Adrenal gland (tissue), 19 donors: ENCODE measurements at places on chromosomes 5 and 9. TPM values are rescaled to one million over a fixed set of nuclear protein-coding genes. Genes with fewer than 3 reads are reported as not detected.

The PCDHA1 gene
- 0.14 TPM for total RNA-seq

The GKAP1 gene
- total RNA-seq = 8.3 TPM

The CARTPT gene
- total RNA-seq = 1.8 TPM

- no peak for DNase-seq
- H3K27me3 ChIP-seq = no peaks in the 10 kb centered on the region
- H3K4me3 ChIP-seq = no peak overlapping the region
- H3K27ac ChIP-seq = peak overlapping the region; percentile 17
- no peaks in the 10 kb centered on the region for H3K36me3 ChIP-seq
Measured at GRCh38 chr5:173941758-173942401, 47.1 kb upstream of the C5orf47 start.

DNA sequence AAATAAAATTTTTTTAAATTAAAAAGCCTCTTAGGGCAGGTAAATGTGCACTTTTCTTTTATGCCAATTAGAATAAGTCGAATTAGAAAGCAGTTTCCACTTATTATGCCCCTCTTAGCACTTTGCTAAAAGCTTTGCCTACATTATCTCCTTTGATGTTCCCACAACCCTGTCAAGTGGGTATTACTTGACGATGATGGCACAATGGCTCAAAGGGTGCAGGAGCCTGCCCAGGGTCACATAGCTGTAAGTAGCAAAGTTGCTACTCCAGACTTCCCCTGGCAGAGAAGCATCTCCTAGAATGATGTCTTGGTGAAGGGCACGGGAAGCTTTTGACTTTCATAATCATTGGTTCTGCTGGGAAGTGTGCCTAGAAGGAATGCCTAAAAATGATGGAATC, 18.4 kb upstream of the IQGAP2 start:
- no peaks in the 10 kb centered on the region for H3K36me3 ChIP-seq
- DNase-seq = no peak
- no peak overlapping the region for H3K27ac ChIP-seq

GRCh38 chr9:69443178-69443577, 118.2 kb downstream of the ENTREP1 start:
- no peak overlapping the region for H3K4me3 ChIP-seq
- no peak for DNase-seq
- no peaks in the 10 kb centered on the region for H3K36me3 ChIP-seq
- H3K4me1 ChIP-seq = no peaks in the 10 kb centered on the region
- no peak overlapping the region for H3K27ac ChIP-seq
- no peaks in the 10 kb centered on the region for H3K27me3 ChIP-seq

GRCh38 chr9:135667463-135668001, 4.4 kb downstream of the LCN9 start:
- H3K4me3 ChIP-seq = no peak overlapping the region
- H3K4me1 ChIP-seq = no peaks in the 10 kb centered on the region
- DNase-seq = no peak
- H3K27ac ChIP-seq = no peak overlapping the region
- no peaks in the 10 kb centered on the region for H3K36me3 ChIP-seq

DNA sequence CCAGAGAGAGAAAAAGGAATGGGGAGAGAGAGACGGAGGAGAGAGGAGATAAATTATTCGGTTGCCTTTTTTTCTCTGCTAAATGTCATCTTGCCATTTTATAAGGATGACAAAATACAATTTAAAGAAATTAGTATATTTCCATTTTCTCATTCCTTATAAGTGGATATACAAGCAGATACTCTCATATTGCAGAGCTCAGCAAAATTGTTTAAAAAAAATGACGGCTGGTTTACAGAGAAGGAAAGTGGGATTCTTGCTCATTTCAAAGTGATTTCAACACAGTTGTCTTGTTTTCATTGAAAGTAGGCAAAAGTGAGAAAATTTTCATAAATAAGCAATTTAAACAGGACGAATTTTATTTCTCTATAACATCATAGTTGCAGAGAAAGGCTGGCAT, 641.9 kb upstream of the CDH6 start:
- no peaks in the 10 kb centered on the region for H3K27me3 ChIP-seq
- H3K27ac ChIP-seq = no peak overlapping the region
- no peak for DNase-seq
- no peak overlapping the region for H3K4me3 ChIP-seq
- H3K4me1 ChIP-seq = no peaks in the 10 kb centered on the region
- H3K36me3 ChIP-seq = no peaks in the 10 kb centered on the region
